ENCODE measurements at places on chromosomes 4 and X.

DNA sequence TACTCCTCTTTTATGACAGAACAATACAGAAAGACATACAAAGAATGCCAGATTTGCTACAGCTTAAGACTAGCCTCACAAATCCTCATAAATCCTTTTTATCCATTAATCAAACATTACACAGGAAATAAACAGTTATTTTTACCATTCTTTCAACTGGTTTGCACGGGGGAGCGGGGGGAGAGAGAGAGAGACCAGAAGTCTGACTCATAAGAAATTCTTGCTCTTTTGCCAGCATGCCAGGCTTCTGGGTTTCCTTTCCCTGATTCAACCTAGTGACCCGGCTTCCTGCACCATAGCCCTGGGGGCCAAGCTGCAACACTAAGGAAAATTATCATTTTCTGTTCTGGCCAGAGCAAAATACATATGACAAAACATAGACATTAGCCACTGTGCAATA is 6.8 kb upstream of the RRAGB start:
- no peak for DNase-seq

DNA sequence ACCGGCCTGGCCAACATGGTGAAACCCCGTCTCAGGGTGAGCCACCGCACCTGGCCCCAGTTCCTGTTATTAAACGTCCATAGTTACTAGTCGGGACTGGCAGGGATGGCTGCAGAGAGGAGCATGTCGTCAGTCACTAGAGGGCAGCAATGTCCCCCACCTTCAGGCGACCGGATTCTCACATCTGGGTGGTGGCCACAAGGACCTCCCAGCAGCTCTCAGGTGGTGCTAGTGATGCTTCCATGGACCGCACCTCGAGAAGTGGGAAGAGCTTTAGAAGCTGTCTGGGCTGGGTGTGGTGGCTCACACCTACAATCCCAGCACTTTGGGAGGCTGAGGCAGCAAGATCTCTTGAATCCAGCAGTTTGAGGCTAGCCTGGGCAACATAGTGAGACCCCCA is 13.3 kb upstream of the IL3RA start:
- DNase-seq, result peak; percentile 17

- DNase-seq, result no peak
Observed at GRCh38 chr4:173924561-173924960, 358.9 kb downstream of the FBXO8 start.

DNA sequence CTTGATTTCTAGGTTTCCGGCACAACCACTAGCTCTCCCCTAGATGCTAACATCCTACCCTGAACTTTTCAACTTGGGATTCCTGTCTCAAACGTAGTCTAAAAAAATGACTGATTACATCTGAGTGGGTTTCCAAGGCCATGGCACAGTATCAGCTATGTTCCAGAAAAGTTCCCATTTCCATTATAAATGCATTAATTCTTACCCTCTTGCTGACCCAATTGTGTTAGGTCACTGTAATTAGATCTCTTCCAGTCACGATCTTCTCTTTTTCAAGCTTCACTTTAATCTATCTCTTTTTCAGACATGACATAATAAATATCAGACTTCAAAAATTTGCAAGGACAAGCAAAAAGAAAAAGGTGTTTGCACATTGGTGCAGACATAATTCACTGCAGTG is 50.6 kb upstream of the PDE5A start:
- no peak for DNase-seq

DNA sequence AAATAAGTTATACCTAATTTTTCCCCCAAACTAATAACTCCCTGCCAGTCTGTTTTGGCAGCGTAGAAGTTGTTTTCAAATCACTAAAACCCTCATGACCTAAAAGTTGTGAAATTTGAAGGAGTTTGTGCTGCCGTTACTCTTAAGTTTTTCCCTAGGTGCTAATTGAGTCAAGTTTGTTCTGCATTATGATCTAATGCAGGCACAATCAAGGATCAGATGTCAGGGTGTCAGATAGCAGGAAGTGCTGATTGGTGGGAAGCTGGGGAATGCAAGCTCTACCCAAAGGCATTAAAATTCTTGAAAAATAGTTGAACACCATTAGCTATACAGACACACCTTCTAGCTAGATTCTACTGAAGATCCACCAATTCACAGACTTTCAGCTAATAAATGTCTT is 51.9 kb downstream of the ARX start:
- DNase-seq, result no peak

- peak; percentile 91 for DNase-seq
Observed at GRCh38 chrX:54357414-54358377, at the start of gene WNK3. Gene WNK3, minus strand, starts transcription at chrX:54358046.

GRCh38 chr4:184548648-184549341 is 74.4 kb upstream of the IRF2 start:
- no peak for DNase-seq
